Naive thymus-derived CD4-positive, alpha-beta T cell (primary cell): ENCODE measurements at places on chromosomes 7 and 10. TPM values are rescaled to one million over a fixed set of nuclear protein-coding genes. Genes with fewer than 3 reads are reported as not detected.

Gene IL6
- 0.73 TPM for polyA plus RNA-seq

Gene PAPOLB
- not detected for polyA plus RNA-seq

Gene ADRA2A
- polyA plus RNA-seq = not detected

Gene SAMD9L
- 34.4 TPM for polyA plus RNA-seq

Gene RALA
- 40.2 TPM for polyA plus RNA-seq

Gene SLC13A1
- polyA plus RNA-seq = not detected

Gene ZNF398
- 19.3 TPM for polyA plus RNA-seq

Gene PHKG1
- 1.4 TPM for polyA plus RNA-seq

Gene CFAP69
- not detected for polyA plus RNA-seq

Gene SPACDR
- 0.85 TPM for polyA plus RNA-seq

Gene NXPH1
- polyA plus RNA-seq = not detected

Gene ZNF425
- 2.2 TPM for polyA plus RNA-seq

Gene PRSS37
- not detected for polyA plus RNA-seq

Gene LRRN3
- polyA plus RNA-seq = 169 TPM

DNA sequence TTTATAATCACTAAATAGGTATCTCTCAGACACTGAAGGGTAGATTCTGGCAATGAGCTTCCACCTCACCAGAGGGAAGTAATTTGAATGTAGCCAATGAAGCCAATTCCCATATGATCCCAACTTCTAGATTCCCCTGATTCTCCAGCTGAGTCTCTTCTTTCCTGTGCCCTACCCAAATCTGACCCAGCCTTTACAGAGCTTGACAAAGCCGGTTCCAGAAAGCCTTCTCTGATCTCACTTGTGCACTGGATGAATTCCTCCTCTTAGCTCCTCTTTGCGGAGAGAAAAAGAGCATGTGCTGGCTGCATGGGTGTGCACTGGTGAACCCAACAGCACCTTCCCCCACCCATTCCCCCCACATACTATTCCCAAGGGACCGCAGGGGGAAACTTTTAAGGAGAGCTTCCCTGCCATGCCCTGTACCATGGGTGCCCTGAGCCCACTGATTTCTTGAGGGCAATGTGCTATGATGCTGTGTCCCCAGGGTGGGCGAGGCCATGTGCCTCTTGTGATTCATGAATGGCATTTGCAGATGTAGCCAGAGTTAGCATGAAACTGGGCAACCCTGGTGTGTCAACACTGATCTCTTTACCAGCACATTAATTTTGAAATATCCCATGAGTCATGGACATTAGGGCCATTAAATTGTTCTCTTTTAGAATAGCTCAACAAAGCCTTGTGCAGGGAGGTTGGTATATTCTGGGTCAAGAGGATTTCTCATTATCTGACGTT is 50.4 kb upstream of the PLEKHA1 start:
- H3K27me3 ChIP-seq = no peaks in the 10 kb centered on the region
- H3K4me3 ChIP-seq = no peak overlapping the region
- H3K36me3 ChIP-seq = no peaks in the 10 kb centered on the region
- H3K27ac ChIP-seq = no peak overlapping the region

GRCh38 chr7:32030904-32031692 is 39.1 kb downstream of the PDE1C start:
- no peak for DNase-seq
- no peaks in the 10 kb centered on the region for H3K4me1 ChIP-seq
- H3K27ac ChIP-seq = no peak overlapping the region
- H3K36me3 ChIP-seq = no peaks in the 10 kb centered on the region
- no peaks in the 10 kb centered on the region for H3K27me3 ChIP-seq

- H3K27me3 ChIP-seq = no peaks in the 10 kb centered on the region
- DNase-seq = no peak
- H3K4me3 ChIP-seq = no peak overlapping the region
- H3K27ac ChIP-seq = no peak overlapping the region
- H3K36me3 ChIP-seq = no peaks in the 10 kb centered on the region
- H3K4me1 ChIP-seq = no peaks in the 10 kb centered on the region
Measured at GRCh38 chr7:36396150-36396549, 6.5 kb downstream of the ANLN start.

GRCh38 chr7:90766814-90767564 is 170.9 kb downstream of the CDK14 start:
- no peak overlapping the region for H3K4me3 ChIP-seq
- no peaks in the 10 kb centered on the region for H3K36me3 ChIP-seq
- H3K4me1 ChIP-seq = no peaks in the 10 kb centered on the region
- DNase-seq = no peak
- H3K27me3 ChIP-seq = no peaks in the 10 kb centered on the region

GRCh38 chr10:69901628-69902505 is 100.2 kb downstream of the COL13A1 start:
- no peaks in the 10 kb centered on the region for H3K36me3 ChIP-seq
- no peak overlapping the region for H3K27ac ChIP-seq
- DNase-seq = no peak
- no peak overlapping the region for H3K4me3 ChIP-seq
- no peaks in the 10 kb centered on the region for H3K4me1 ChIP-seq
- H3K27me3 ChIP-seq = no peaks in the 10 kb centered on the region

- no peak overlapping the region for H3K4me3 ChIP-seq
- no peaks in the 10 kb centered on the region for H3K36me3 ChIP-seq
- H3K27me3 ChIP-seq = no peaks in the 10 kb centered on the region
- peaks cover 16% of the 10 kb centered on the region for H3K4me1 ChIP-seq
- H3K27ac ChIP-seq = peak overlapping the region; percentile 95
Measured at GRCh38 chr7:135168001-135168400, 2.5 kb downstream of the CYREN start.

DNA sequence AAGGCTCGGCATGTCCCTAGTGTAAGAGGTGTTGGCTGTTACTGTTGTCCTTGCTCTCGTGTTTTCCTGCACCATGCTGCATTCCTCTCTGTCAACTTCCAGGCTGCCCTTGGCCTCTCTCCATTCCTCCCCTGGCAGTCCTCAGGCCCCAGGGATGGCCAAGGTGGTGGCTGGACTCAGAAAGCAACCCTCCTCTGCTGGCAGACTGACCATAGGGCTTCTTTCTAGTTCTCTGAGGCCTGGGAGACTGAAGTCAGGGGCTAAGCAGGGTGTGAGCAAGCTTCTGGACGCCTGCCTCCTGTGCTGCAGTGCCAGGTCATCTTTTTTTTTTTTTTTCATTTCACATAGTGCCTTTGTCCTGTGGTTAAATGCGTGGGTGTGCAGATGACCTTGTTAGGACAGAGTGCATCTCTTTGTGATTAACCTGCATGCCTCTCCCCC is 72.0 kb downstream of the GOLGA7B start:
- no peak for DNase-seq
- H3K36me3 ChIP-seq = no peaks in the 10 kb centered on the region
- H3K4me1 ChIP-seq = no peaks in the 10 kb centered on the region
- no peak overlapping the region for H3K4me3 ChIP-seq
- H3K27me3 ChIP-seq = no peaks in the 10 kb centered on the region

GRCh38 chr10:88652616-88653015 is 11.6 kb upstream of the LIPF start:
- H3K27me3 ChIP-seq = no peaks in the 10 kb centered on the region
- H3K36me3 ChIP-seq = no peaks in the 10 kb centered on the region
- no peak overlapping the region for H3K4me3 ChIP-seq

DNA sequence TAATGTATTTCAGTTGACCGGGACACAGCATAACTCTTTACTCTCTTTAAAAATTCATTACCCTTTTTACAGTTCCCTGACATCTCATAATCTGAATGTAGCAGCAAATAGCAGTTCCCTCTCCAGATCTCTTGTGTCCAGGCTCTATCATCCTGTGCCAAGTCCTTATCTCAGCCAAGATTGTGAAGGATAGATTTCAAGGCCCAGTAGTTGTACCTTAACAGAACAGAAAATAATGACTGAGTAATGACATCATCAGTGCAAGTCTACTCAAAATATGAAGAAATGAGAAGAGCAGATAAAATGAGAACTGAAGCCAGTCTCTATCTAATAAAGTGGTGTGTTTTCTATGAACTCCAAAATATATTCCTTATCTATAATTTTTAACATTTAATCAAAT is 92.6 kb downstream of the TFEC start:
- no peaks in the 10 kb centered on the region for H3K4me1 ChIP-seq
- H3K27ac ChIP-seq = no peak overlapping the region
- H3K4me3 ChIP-seq = no peak overlapping the region
- H3K36me3 ChIP-seq = no peaks in the 10 kb centered on the region

- no peak overlapping the region for H3K27ac ChIP-seq
- no peak for DNase-seq
- H3K27me3 ChIP-seq = no peaks in the 10 kb centered on the region
- H3K4me3 ChIP-seq = no peak overlapping the region
- no peaks in the 10 kb centered on the region for H3K36me3 ChIP-seq
- no peaks in the 10 kb centered on the region for H3K4me1 ChIP-seq
Measured at GRCh38 chr7:43791-44540, 148.4 kb upstream of the FAM20C start.

DNA sequence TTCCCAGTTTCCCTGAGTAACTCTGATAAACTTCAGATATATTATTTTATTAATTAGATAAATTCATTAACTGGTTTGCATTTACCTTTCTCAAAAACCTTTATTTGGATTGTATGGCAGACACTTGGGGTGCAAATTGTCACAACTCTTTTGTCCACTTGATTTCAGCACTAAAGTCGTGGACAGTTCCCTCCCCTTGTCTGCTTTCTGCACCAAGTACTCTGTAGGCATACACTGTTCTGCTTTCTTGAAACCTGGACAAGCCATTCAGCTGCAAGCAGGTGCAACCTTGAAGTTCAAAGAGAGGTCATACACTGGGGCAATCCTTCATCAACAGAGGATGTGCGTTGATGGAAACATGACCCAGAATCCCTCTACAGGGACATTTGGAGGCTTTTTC is 162.9 kb downstream of the ARL5B start:
- no peaks in the 10 kb centered on the region for H3K27me3 ChIP-seq
- H3K27ac ChIP-seq = no peak overlapping the region
- no peak overlapping the region for H3K4me3 ChIP-seq
- DNase-seq = no peak

- H3K27me3 ChIP-seq = no peaks in the 10 kb centered on the region
- no peak overlapping the region for H3K27ac ChIP-seq
- no peaks in the 10 kb centered on the region for H3K36me3 ChIP-seq
- H3K4me3 ChIP-seq = no peak overlapping the region
- DNase-seq = no peak
Measured at GRCh38 chr7:24880886-24881285, 99.1 kb downstream of the OSBPL3 start.

- DNase-seq = no peak
- H3K4me3 ChIP-seq = no peak overlapping the region
- no peaks in the 10 kb centered on the region for H3K36me3 ChIP-seq
- no peaks in the 10 kb centered on the region for H3K27me3 ChIP-seq
- no peak overlapping the region for H3K27ac ChIP-seq
- H3K4me1 ChIP-seq = no peaks in the 10 kb centered on the region
Measured at GRCh38 chr7:41729059-41729458, 26.2 kb upstream of the INHBA start.

DNA sequence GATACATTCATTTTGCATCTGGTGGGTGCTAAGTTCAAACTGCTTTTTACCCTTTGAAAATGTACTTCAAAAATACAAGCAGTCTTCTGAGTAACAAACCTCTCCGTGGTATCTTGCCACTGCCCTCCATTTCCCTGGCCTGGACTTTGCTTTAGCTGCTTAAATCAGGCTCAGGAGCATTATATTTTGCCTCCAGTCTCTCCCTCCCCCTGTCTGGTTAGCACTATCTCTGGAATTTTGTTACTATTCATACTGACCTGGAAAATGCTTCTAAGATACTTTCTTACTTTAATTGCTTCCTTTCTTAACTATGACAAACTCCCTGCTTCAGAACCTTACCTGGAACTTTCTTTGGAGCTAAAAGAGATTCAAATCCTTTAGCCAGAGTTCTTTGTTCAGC is 369.8 kb downstream of the GFRA1 start:
- H3K4me1 ChIP-seq = no peaks in the 10 kb centered on the region
- no peaks in the 10 kb centered on the region for H3K27me3 ChIP-seq
- DNase-seq = no peak
- no peaks in the 10 kb centered on the region for H3K36me3 ChIP-seq
- H3K27ac ChIP-seq = no peak overlapping the region

DNA sequence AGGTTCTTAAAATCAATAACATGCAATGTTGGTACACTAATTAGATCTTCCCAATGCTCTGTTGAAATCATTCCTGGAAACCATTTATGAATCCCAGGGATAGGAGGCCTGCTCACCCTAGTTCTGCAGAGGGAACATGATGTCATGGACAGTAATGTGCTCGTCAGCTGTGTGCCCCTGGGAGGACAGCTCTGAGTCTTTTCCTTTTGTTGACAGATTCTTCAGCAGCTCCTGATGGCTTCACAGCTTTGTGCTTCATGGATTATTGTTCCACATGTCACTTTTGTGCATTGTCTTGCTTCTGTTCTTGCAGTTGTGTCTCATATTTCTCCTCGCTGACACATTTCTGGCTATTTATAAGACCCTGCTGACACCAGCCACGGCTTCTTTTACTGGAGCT is 367.5 kb downstream of the CCSER2 start:
- no peaks in the 10 kb centered on the region for H3K36me3 ChIP-seq
- no peak for DNase-seq
- no peaks in the 10 kb centered on the region for H3K27me3 ChIP-seq
- H3K27ac ChIP-seq = no peak overlapping the region

DNA sequence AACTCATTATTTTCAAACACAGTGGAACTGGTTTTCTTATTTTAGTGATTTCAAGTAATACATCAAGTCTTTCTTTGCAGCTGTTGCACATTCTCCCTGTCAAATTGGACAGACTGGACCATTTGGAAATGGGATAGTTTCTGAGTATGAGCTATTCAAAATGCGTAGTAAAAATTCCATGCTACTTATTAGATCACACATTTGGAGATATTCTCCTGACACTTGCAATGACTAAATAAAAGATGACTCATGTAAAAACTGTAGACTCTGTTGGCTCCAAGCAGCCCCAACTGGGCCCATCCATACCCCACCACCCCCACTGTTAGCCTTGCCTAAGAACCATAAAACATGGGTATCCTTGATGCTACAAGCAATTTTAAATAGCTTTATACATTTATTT is 25.9 kb upstream of the BICC1 start:
- no peaks in the 10 kb centered on the region for H3K4me1 ChIP-seq
- no peak overlapping the region for H3K4me3 ChIP-seq
- no peaks in the 10 kb centered on the region for H3K27me3 ChIP-seq
- no peaks in the 10 kb centered on the region for H3K36me3 ChIP-seq

GRCh38 chr7:28856656-28857055 is 101.5 kb downstream of the TRIL start:
- H3K27me3 ChIP-seq = peaks cover 15% of the 10 kb centered on the region
- no peaks in the 10 kb centered on the region for H3K36me3 ChIP-seq
- H3K4me1 ChIP-seq = no peaks in the 10 kb centered on the region
- DNase-seq = no peak

GRCh38 chr7:38040831-38041230 is 120.4 kb downstream of the EPDR1 start:
- no peaks in the 10 kb centered on the region for H3K27me3 ChIP-seq
- no peaks in the 10 kb centered on the region for H3K4me1 ChIP-seq
- DNase-seq = no peak
- no peak overlapping the region for H3K4me3 ChIP-seq

DNA sequence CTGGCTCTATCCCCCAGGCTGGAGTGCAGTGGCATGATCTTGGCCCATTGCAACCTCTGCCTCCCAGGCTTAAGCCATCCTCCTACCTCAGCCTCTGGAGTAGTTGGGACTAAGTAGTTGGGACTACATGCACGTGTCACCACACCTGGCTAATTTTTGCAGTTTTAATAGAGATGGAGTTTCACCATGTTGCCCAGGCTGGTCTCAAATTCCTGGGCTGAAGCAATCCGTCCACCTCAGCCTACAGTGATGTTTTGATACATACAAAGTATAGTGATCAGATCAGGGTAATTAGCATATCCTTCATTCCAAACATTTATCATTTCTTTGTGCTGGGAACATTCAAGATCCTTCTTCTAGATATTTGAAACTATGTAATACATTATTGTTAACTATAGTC is 22.5 kb upstream of the TNKS2 start:
- no peak overlapping the region for H3K4me3 ChIP-seq
- no peaks in the 10 kb centered on the region for H3K4me1 ChIP-seq
- H3K27me3 ChIP-seq = peaks cover 3% of the 10 kb centered on the region
- H3K27ac ChIP-seq = no peak overlapping the region
- H3K36me3 ChIP-seq = no peaks in the 10 kb centered on the region
